ENCODE measurements at places on chromosomes 4 and X.

- DNase-seq: peak; percentile 18
These were observed 80.0 kb downstream of the ARSJ start for GRCh38 chr4:113899271-113900070.

DNA sequence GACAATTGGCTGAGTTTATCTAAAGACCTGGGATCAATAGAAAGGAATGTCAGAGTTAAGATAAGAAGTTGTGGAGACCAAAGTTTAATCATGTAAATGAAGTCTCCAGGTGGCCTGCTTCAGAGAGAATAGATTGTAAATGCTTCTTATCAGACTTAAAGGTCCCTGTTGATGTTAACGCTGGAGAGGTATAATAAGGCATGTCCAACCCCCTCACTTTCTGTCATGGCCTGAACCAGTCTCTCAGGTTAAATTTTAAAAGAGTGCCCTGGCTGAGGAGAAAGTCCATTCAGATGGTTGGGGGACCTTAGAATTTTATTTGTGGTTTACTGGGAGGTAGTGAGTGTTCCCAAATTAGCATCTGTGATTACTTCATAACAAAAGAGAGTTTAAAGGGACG, 86.7 kb downstream of the AKAP4 start:
- no peak for DNase-seq

DNA sequence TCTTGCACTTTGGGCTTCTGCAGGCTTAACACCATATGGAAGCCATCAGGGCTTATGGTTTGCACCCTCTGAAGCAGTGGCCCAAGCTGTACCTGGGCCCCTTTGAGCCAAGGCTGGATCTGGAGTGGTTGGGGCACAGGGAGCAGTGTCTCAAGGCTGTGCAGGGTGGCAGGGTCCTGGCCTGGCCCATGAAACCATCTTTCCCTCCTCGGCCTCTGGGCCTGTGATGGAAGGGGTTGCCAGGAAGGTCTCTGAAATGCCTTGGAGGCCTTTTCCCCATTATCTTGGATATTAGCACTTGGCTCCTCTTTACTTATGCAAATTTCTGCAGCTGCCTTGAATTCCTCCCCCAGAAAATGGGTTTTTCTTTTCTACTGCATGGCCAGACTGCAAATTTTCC, 134.7 kb upstream of the USP9X start:
- no peak for DNase-seq

DNA sequence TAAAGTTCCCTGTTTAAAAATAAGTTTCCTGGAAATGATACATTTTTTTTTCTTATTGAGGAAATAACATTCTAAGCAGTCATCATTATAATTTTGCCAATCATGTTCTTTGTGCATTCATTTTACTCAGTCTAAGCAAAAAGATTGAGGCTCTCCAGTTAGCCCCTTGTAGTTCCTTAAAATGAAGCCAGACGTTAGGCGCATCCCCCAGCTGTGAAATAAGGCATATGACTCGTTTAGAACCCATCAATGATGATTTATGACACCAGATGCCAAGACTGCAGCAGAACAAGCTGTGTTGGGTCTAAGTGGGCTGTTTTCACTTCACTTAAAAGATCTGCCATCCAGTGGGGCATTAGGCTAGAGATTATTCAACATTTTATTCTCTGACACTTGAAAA, 17.0 kb downstream of the PDGFC start:
- no peak for DNase-seq

DNA sequence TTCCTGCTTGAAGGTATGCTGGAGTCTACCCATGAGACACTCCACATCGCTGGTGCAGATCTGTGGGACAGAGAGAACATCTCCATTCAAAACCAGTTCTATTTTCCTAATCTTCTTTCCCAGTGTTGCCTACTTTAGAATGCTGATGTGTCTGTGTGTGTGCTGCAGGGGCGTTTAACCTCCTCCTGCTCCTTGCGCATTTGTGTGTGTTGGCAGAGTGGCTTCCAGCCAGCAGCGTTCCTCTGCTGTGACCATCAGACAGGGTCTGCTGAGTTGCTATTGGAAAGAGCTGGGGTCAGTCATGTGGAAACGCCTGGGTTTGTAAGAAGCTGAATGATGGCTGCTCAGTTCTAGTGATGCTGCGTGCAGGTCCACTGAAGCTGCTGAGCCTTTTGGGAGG, 223.6 kb downstream of the RBMX2 start:
- DNase-seq: no peak

DNA sequence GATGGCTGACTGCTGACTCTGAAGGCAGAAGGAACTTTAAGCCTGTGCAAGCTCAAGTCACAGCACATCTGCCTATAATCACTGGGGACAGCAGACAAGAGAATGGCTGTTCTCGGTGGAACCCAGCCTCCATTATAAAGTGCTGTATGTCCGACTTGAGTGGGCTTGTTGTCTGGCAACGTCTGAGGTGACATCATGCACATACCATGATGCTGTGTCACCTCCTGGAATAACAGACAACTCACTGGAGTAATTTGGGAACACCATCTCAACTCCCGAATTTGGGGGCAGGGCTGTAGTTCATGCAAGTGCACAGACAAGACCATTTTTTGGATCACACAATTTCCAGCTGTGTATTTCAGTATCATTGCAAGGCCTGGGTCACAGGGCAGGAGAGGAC, 59.8 kb upstream of the GPM6B start:
- no peak for DNase-seq

DNA sequence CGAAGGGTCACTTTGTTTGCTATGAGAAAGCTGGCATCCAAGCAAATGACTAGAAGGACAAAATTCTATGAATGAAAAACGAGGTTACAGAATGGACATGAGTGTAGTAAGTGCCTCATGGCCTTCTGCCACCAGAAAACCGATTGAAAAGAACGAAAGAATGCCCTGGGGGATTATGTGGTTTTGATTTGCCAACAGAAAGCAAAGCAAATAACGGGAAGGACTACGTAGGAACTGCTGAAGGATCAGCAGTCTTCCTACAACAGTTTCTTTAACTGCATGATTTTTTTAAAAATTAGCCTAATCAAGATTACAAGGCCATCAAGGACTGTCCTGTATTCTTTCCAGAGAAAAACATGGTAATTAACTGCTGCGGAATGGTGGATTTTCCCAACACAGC, 50.6 kb downstream of the NRK start:
- no peak for DNase-seq

DNA sequence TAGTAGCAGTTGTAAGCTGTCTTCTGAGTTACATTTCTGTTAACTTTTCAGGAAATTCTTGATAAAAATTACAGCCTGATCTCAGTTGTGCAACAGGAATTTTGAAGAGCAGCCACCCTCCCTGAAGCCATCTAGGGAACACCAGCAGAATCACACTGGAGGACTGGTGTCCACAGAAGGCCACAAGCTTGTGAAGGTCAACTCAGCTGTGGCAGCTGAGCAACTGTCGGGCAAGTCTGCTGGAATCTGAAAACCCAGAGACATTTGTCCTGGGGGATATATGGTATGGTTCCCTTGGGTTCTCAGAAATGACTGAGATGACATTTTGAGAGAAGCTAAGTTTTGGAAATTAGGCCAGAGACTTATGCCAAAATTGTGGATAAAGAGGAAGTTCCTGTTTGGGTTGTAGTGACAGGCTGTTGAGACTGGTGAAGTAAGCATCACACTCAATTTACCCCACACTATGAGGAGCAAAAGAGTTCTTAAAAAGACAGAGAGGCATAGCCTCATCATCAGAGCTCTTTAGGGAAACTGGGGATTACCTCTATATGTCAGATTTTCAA, 78.1 kb upstream of the TNIP3 start:
- no peak for DNase-seq

GRCh38 chr4:146041139-146042004, 102.7 kb upstream of the ZNF827 start:
- no peak for DNase-seq
